ENCODE measurements at places on chromosomes 12 and 14.

GRCh38 chr14:65167072-65167645 is 64.8 kb upstream of the MAX start:
- peak; percentile 49 for DNase-seq

- DNase-seq: no peak
Measured at GRCh38 chr12:47014474-47014873, 64.9 kb upstream of the PCED1B start.

- DNase-seq: peak; percentile 90
Measured at GRCh38 chr12:108560752-108561719, at the start of gene SART3. SART3 (minus strand) TSS chr12:108561173; CDS start chr12:108561154, 19 bp downstream.

DNA sequence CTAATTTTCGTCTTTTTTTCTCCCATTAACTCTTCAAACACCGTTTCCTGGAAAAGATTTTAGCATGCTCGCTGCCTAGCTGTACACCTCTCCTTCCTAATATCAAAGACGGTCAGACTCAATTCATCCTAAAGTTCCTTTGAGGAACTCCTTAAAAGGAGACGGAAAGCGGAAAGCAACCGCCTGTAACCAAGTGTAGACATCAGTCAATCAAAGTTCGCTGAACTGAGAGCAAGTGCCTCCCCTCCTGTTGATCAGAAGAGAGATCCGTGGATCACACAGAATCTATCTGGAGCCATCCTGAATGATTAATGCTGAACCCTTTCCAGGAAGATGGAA is 412 bp upstream of the TEP1 start:
- DNase-seq: peak; percentile 49

DNA sequence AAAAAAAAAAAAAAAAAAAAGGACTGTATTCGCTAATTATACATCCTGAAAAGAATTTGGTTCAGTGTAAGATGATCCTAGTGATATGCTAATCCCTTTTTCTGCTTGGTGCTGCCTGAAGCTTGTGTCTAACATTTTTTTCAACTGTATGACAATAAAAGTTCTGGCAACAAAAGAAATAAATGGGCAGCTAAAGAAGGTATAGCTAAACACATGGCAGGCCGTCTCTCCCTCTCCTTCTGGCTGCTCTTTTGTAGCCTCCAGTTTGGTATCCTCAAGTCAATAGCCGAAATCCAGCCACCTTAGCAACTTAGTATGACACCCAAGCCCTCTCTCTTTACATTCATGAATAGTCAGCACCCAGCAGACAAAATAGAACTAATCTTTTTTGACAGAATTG is 198.3 kb upstream of the OTX2 start:
- DNase-seq: no peak

- no peak for DNase-seq
Measured at GRCh38 chr14:56795284-56795622, 15.0 kb downstream of the OTX2 start.

GRCh38 chr12:12327802-12328201 is 22.2 kb downstream of the MANSC1 start:
- DNase-seq: no peak

GRCh38 chr12:109679501-109680263 is 33.9 kb upstream of the FAM222A start:
- no peak for DNase-seq

GRCh38 chr12:123533672-123534643 is at the start of gene RILPL1:
RILPL1 (minus strand) TSS chr12:123533719; CDS start chr12:123533482, 237 bp downstream.
- DNase-seq: peak; percentile 63

GRCh38 chr12:124914392-124915238 is at the start of gene UBC:
UBC (minus strand) TSS chr12:124914650; CDS start chr12:124913771, 879 bp downstream.
- DNase-seq: peak; percentile 93

- DNase-seq: no peak
Measured at GRCh38 chr12:7075939-7076338, 15.4 kb downstream of the C1S start.

DNA sequence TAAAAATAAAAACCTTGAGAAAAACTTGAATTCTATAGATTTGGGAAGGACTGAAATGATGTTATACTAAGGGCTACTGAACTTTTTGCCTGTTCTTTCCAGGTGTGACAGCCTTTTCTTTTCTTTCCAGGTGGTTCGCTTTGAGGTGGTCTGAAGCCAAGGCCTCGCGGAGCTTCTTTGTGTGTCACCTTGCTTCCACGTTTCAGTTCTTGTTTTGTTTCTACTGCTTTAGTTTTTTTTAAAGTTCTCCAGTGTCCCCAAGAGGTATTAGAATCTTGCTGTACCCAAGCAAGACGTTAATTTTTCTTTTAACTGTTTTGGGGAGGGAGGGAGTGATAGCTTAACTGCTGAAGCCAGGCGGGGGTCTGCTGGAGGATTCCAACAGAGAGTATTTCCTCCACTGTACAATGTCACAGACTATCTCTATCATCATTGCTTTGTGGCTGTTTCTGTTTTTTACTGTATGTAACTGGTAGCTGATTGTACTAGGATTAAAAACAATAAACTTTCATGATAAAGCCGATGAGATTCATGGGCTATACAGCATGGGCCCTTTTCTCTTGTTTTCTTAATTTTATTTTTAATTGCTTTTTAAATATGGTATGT is 40.2 kb downstream of the PROX2 start:
- peak; percentile 25 for DNase-seq

- no peak for DNase-seq
Measured at GRCh38 chr12:103834942-103835341, 6.1 kb downstream of the NT5DC3 start.

- peak; percentile 78 for DNase-seq
Measured at GRCh38 chr12:111529424-111530368, 69.4 kb downstream of the ATXN2 start.

DNA sequence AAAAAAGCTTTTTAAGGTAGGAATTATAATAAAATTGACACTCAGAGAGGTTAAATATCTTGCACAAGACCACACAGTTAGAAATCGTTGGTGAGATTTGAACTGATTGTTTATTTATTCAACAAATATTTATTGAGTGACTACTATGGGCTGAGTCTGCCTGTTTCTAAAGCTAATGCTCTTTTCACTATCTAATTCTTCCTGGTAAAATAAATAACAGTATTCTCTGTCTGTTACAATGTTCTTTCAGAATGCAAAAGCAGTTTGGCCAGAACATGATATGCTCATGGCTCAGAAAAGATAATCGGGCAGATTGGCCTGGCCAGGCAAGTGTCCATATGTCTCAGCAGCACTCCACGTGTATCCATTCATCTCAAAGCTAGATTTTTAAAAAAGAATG is 82.0 kb downstream of the BTG1 start:
- DNase-seq: no peak

DNA sequence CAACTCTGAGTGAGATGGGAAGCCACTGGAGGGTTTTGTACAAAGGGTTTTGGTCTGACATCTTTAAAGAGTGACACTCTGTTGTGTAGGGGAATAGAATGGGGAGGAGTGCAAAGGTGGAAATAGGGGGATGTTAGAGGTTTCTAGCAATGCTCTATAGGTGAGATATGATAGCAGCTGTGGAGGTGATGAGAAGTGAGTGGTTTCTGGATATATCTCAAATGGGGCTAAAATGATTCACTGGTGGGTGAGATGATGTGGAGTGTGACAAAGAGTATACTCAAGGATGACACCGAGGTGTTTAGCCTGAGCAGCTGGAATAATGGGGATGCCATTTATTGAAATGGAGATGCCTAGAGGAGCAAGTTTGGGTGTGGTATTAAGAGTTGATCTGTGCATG is 426.4 kb downstream of the PCNX1 start:
- DNase-seq: peak; percentile 34

Measured in activated CD4-positive, alpha-beta T cell treated with anti-CD3 and anti-CD28 coated beads for 36 hours (primary cell).